ENCODE measurements at places on chromosomes 13 and 19.

GRCh38 chr13:68048802-68049359 is 818.7 kb upstream of the PCDH9 start:
- DNase-seq: no peak

GRCh38 chr13:34777089-34777913 is 164.8 kb upstream of the NBEA start:
- no peak for DNase-seq

GRCh38 chr19:3975144-3975543 is 4.2 kb upstream of the DAPK3 start:
- no peak for DNase-seq

DNA sequence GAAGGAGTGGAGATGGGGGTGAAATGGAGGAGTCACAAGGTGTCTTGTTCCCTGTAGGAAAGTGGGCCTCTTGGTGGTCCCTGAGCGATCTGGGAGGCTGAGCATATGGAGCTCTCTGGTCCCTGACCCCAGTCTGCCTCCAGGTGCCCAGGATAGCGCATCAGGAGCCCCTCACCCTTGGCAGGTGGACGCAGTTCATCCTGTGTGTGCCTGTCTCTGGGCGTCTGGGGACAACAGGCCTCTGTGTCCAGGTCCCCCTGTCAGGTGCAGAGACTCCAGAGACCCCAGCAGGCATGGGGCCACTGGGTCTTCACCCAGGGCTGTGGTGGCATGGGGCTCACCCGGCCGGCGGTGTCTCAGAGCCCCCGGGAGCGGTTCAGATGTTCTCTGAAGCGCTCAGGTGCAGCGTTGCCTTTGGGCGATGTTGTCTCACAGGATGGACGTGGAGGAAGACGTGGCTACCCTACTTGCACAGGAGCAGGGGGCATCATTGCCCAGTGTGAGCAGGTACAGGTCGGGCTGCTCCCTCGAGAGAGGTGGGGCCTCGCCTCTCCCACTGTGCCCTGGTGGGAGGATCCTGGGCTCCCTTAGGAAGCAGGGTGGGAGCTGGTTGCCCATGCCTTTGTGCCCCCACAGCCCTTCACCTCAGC is 58.1 kb upstream of the TPM4 start:
- DNase-seq: no peak

GRCh38 chr13:43377149-43377548 is 353.8 kb downstream of the DNAJC15 start:
- DNase-seq: no peak
